ENCODE measurements at places on chromosomes 3 and 15.

DNA sequence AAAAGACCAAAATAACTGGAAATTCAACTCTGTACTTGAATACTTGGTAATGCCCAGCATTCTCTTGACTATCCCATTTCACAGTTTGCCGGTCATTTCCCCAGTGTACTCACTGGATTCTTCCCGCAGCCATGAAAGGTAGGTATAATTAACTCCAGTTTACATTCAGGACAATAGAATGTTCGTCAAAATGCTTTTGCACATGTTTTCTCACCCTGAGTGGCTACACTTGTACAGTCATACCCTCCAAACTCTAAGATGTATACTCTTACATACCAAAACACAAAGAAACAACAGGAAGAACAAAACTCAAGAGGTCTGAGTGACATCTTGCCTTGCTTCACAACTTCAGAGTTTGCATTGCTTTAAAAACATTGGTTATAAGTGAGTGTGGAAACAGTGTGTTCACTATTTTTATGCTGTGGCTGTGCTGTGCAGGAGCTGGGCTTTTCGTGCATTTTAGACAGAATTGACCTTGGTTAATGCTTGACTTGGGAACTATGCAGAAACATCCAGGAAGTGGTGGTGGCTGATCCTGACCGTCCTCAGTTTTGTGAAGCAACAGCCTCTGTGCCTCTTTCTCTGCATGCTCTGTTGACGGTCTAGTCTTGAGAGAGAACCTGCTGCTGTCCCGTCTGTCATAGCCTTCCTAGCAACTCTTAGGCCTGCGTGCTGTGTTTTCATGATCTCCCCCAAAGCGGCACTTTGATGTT, 90.5 kb downstream of the IGF1R start:
- no peak for DNase-seq

DNA sequence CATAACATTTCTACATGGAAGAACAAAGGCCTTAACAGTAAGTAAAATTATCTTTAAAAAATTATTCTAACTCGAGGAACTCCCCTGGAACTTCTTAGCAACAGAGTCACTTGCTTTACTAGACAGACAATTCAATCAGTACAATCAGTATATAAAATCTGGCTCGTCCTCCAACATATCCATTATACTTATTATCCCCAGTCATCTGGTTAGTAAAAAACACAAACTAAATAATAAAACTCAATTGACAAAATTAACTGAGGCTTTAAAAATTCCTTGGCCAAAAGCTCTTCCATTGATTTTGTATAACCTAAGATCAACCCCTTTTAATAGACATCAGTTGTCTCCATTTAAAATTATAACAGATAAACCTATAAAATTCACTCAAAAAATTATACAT, 105.6 kb downstream of the MYRIP start:
- no peak for DNase-seq

GRCh38 chr3:45224824-45225464, 1.1 kb downstream of the TMEM158 start:
- DNase-seq = no peak

GRCh38 chr3:122000936-122001605, 21.0 kb downstream of the ILDR1 start:
- DNase-seq = no peak

GRCh38 chr3:184659797-184660301, 52.0 kb downstream of the MAGEF1 start:
- no peak for DNase-seq

- no peak for DNase-seq
These were observed 7.8 kb upstream of the DAG1 start for GRCh38 chr3:49462222-49462621.

- DNase-seq = no peak
These were observed 940 bp upstream of the CCR1 start for GRCh38 chr3:46209053-46209452.

DNA sequence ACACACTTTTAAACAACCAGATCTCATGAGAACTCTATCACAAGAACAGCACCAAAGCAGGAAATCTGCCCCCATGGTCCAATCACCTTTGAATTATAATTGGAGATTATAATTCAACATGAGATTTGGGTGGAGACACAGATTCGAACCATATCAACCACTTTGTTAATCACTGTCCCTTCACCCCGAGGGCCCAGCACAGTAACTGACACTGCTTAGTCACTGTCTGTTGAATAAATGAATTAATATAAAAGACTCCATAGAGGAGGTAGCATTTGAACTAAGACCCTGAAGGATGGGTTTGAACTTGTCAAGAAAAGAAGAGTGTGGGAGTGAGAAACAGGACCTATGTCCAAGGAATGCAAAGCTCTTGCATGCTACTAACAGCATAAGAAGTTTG, 276.4 kb downstream of the SHOX2 start:
- DNase-seq = no peak

GRCh38 chr3:103712320-103713008, 1277.6 kb downstream of the ZPLD1 start:
- DNase-seq = no peak

- no peak for DNase-seq
These were observed 25.1 kb downstream of the TLNRD1 start for GRCh38 chr15:81025721-81026370.

GRCh38 chr15:77623755-77624524, 8.8 kb downstream of the LINGO1 start:
- no peak for DNase-seq

DNA sequence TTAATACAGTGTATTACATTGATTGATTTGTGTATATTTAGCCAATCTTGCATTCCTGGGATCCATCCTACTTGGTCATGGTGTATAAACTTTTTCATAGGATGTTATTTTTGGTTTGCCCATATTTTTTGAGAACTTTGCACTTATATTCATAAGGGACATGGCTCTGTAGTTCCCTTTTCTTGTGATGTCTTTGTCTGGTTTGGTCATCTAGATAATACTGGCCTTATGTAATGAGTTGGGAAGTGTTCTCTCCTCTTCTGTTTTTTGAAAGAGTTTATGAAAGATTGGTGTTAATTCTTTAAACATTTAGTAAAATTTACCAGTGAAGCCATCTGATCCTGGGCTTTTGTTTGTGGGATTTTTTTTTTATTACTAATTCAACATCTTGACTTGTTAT, 9.6 kb downstream of the CHST13 start:
- no peak for DNase-seq

DNA sequence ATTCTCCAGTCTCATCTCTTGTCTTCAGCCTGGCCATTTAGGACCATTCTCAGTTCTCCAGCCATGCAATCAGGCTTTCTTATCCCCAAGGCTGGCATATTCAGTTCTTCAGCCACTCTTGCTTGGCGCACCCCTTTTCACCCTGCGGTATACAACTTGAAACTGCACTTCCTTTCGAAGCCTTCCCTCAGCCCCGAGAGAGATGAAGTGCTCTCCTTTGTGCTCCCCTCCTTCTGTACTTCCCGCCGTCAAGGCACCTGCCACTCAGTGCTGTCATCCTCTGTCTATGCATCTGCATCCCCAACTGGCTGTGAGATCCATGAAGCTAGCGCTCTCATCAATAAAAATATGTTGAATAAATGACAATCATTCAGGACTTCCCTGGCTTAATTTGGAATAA, 45.7 kb downstream of the MORC1 start:
- no peak for DNase-seq

GRCh38 chr3:151926956-151927355, 53.5 kb downstream of the SUCNR1 start:
- DNase-seq = no peak

Measured in NCI-H1436 (cell line).